Fibroblast of the aortic adventitia (primary cell): ENCODE measurements at places on chromosomes 3 and 15.

- DNase-seq = no peak
These were observed 16.0 kb downstream of the LTF start for GRCh38 chr3:46448721-46449120.

DNA sequence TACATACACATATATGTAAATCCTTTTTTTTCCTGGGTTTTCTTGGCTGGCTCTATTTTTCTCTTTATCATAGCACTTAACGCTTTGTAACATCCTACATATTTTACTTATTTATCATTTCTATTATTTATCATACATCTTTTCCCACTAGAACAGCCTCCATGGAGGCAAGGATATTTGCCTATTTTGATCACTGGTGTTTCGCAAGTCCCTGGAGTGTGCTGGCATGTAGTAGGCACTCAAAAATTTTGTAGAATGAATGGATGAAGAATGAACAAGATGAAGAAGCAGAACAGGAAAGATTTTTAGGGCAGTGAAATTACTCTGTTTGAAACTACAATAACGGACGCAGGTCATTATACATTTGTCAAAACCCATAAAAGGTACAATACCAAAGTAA lies 83.0 kb upstream of the PTX3 start:
- no peak for DNase-seq

GRCh38 chr3:185318141-185318540 lies 44.8 kb upstream of the MAP3K13 start:
- DNase-seq = peak; percentile 60

- DNase-seq = peak; percentile 49
These were observed 63.4 kb upstream of the C15orf39 start for GRCh38 chr15:75138016-75138999.

DNA sequence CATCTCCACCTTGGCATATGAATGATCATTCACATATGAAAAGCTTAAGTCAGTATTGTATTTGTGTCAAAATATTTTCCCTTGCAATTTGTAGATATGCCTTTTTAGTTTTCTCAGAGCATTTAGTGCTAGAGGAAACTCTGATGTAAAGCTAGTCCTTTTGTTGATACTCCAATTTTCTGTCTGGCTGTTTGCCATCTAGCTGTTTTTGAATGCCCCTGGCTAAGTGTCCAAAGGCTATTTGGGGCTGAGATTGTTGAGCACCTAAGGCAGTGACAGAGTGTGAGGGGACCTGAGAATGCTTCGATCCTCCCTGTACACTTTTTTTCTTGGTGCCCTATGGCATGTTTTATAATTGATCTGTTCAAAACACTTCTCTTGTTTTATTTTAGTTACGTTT lies 3.1 kb downstream of the SLC51B start:
- DNase-seq = no peak
